ENCODE measurements at places on chromosomes 5 and 9.
A peak's percentile ranks its signal among the peaks of the same experiment; 100 is the strongest.

GRCh38 chr9:38084556-38084880, 15.5 kb upstream of the SHB start:
- DNase-seq = no peak

GRCh38 chr5:305459-305858, 16.1 kb upstream of the AHRR start:
- DNase-seq = no peak

DNA sequence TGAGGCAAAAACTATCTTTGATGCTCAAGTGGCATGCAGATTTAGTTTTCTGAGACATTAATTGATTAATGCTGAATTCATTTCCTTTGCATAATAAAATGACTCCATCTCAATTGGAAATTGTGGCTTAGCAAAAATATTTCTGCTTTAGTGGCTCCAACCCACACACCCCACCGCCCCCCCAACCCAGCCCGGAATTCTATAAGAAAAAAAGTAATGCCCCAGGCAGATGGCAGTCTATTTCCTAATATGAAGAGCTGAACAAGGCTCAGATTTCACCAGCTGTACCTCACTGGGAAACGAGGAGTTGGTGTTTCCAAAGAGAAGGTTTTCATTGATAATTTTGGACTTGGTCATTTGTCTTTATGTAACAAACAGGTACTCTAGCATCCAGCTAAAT, 182.1 kb downstream of the FBN2 start:
- DNase-seq = no peak

DNA sequence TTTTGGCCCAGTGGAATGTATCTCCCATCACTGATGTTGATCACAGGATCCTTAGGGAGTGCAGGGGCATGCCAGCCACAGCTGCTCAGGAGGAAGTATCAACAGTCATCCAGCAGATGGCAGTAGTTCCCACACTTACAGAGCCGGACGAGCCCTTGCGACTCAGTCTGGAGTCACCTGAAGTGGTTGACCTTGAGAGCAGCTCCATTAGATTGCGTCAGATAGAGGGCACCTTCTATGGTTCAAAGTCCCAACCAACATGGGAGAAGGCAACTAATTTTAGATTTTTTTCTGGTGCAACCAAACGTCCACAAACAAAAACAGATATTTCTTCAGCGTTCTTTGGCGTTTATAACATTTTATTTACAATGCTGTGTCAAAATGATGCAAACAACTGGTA, 124.5 kb downstream of the EGFLAM start:
- DNase-seq = peak; percentile 42

DNA sequence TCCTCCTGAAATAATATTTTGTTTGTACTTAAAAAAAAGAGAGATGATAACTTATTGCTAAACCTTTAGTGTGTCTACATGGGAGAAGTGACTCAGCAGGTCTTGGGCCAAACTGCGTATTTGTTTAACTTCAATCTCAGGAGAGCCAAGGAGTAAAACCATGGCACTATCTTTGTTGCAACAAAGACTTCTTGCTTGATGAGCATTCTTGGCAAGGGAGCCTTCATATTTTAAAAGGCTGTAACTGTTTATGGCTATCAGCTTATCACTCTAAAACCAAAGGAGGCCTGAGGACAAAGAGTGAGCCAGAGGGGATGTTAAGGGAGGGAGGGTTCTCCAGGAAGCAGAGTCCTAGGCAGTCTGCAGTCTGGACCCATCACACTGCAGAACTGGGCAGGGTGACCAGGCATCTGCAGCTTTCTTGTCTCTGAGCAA, 216.2 kb upstream of the S1PR3 start:
- no peak for DNase-seq

GRCh38 chr9:87271696-87272477, 225.8 kb upstream of the DAPK1 start:
- no peak for DNase-seq

GRCh38 chr5:139847790-139848507, 52.3 kb downstream of the PSD2 start:
- DNase-seq = peak; percentile 76

GRCh38 chr9:70746760-70747159, 332.3 kb upstream of the KLF9 start:
- DNase-seq = no peak
